ENCODE measurements at places on chromosomes 2 and 18.

GRCh38 chr18:32060026-32060425, 31.6 kb upstream of the RNF138 start:
- DNase-seq, result no peak

- no peak for DNase-seq
These were observed 713.1 kb upstream of the SOX11 start for GRCh38 chr2:4979111-4979510.

DNA sequence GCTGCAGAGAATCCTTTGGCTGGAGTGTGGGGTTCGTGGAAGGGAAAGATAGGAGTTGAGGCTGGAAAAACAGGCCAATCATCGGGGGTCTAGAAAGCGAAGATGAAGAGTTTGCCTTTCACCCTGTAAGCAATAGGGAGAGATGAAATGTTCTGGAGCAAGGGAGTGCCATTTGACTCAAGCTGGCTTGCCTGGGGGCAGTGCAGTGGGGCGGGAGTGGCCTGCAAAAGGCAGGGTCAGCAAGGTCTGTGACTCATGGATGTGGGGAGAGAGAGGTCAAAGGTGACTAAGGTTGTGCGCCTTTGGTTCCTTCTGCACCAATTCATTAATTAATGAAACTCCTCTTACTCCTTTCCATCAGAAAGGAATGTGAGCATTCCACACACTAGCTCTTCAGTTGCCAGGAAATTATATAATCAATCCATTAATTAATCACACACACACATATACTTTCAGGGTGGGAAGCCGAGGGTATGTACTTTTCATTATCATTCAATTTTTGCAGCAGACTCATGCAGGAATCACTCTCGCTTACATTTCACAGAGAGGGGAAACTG, 227.6 kb downstream of the MYCN start:
- DNase-seq, result no peak

DNA sequence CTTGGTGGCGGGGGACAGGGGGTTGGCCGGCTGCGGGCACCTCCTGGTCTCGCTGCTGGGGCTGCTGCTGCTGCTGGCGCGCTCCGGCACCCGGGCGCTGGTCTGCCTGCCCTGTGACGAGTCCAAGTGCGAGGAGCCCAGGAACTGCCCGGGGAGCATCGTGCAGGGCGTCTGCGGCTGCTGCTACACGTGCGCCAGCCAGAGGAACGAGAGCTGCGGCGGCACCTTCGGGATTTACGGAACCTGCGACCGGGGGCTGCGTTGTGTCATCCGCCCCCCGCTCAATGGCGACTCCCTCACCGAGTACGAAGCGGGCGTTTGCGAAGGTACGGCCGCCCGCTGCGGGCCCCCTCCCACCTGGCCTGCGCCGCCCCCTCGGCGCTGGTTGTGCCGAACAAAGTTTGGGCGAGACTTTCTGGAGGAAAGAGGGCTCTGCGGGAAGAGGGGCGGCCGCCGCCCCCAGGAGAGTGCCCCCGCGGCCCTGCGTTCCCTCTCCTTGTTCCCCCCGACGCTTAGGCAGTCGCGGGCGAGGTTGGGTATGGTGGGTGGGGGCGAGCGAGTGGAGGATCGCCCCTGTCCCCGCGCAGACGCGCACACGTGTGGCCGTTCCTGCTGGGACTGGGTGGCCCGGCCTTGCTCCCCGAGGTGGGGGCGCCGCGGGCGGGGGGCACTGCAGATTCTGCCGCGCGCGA, 866 bp downstream of the CRIM1 start:
- DNase-seq, result peak; percentile 25

DNA sequence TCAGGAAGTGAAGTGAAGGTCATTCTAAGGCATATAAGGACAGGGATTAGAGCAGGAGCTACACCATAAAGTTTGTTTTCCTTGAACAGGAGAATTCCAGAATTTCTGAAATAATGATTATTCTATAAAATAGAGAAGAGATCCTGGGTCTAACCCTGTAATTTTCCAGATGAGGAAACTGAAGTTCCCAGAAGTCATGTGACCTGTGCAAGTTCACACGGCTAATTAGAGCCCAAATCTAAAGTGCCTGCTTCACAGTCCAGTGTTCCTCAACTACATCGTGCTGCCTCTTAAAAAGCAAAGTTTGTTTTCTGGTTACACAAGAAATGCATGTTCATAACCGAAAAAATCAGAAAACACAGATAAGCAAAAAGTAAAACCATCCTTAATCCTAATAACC, 34.9 kb downstream of the PLB1 start:
- DNase-seq, result no peak

GRCh38 chr2:198639580-198639979, 818.2 kb downstream of the SATB2 start:
- no peak for DNase-seq

GRCh38 chr2:60313470-60314172, 239.8 kb downstream of the BCL11A start:
- DNase-seq, result no peak

DNA sequence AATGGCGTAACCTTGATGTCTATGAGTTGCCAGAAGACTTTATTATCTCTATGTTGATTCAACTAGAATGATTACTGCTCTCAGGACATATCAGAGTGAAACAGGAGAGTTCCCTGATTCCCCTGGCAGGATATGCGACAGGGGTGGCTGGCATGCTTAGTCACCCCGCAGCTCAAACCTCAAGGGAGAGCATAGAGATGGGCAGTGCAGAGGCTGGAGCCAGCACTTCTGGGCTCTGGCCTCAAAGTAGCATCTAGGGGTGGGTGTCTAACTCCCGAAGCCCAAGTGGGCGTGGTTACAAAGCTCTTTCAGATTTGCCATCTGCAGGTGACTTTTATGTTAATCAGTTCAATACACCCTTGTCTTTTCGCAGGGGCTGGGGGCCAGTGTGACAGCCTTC, 391.6 kb downstream of the ADCYAP1 start:
- DNase-seq, result no peak

- no peak for DNase-seq
These were observed 50.0 kb downstream of the SNORC start for GRCh38 chr2:232920055-232920454.

- no peak for DNase-seq
These were observed 179.1 kb downstream of the ANKRD44 start for GRCh38 chr2:197131558-197131855.

DNA sequence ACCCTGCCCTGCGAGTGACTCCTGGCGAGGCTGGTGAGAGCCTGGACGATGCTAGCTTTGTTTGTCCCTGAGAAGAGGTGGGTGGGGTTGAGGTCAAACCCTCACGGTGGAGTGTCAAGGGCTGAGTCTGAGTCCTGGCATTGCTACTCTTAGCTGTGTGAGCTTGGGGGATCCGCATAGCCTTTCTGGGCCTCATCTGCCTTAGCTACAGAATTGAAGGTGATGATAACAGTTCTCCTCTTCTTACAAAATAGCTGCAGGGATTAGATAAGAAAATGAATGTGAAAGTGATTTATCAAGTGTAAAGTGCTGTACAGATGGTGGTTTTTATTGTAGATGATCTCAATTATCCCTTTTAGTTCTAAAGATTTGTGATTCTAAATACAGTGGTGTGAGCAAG, 144.6 kb downstream of the LPIN1 start:
- no peak for DNase-seq

DNA sequence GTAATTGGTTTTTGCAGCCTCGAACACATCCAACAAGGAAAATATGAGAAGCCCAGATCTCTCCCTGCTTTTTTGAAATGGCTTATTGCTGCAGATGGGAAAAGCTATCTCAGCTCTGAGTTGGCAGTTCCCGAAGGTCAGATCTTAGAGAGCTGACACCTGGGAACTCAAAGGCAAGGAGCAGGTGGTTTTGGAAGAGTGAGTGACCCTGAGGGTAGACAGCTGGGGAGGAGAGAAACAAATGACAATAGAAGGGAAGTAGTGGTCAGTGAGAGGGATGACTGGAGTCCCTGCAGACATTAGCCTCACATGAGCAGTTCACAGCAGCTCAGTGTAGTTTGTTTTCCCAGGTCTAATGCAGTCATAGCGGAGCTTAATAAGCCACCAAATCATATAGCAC, 317.9 kb downstream of the STK39 start:
- no peak for DNase-seq

- no peak for DNase-seq
These were observed 154.7 kb upstream of the LYPD1 start for GRCh38 chr2:132824716-132825115.

DNA sequence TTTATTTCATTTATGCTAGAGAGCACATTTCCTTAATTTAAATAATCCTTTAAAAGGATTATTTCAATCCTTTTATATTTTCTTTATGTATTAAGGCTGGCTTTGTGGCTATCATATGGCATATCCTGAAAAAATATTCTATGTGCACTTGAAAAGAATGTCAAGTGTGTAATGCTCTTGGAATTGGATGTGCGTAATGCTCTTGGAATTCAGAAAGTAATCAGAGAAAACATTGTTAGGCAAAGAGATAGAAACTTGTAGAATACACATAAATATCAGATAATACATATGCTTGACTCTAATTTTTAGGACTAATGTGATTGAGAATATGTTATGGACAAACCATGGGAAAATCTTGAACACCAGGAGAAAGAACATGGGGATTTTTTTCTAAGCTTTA, 197.5 kb upstream of the COL3A1 start:
- DNase-seq, result no peak

- no peak for DNase-seq
These were observed 28.1 kb upstream of the INPP4A start for GRCh38 chr2:98416383-98417159.

Data from CD4-positive, alpha-beta T cell treated with Interleukin-17A for 1 hour (primary cell).